ENCODE measurements at places on chromosomes 4 and X.

- no peak for DNase-seq
These were observed 35.2 kb downstream of the PDS5A start for GRCh38 chr4:39942507-39942906.

- no peak for DNase-seq
These were observed 23.5 kb upstream of the SOWAHD start for GRCh38 chrX:119734897-119735339.

- DNase-seq: no peak
These were observed 5.2 kb upstream of the F11 start for GRCh38 chr4:186260504-186261448.

- no peak for DNase-seq
These were observed at the start of gene ITIH6 for GRCh38 chrX:54798137-54798536. Gene ITIH6 (minus strand): TSS chrX:54798255. CDS start chrX:54798210, 45 bp downstream.

- no peak for DNase-seq
These were observed 156.7 kb downstream of the TENT5D start for GRCh38 chrX:80576806-80577533.

DNA sequence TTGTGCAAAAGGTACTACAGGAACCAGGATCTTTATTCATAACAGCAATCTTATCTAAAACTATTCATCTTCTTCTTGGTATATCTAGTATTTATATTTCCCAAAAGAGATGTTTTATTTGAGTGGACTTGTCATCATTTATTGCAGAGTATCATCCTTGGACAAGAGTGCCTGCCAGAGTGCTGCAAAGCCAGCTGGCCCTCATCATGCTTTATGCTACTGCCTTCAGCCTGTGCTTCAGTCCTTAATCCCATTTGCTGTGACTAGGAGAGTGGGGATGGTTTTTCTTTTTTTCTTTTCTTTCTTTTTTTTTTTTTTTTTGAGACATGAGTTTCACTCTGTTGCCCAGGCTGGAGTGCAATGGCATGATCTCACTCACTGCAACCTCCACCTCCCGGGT is 33.5 kb upstream of the ELF2 start:
- no peak for DNase-seq

DNA sequence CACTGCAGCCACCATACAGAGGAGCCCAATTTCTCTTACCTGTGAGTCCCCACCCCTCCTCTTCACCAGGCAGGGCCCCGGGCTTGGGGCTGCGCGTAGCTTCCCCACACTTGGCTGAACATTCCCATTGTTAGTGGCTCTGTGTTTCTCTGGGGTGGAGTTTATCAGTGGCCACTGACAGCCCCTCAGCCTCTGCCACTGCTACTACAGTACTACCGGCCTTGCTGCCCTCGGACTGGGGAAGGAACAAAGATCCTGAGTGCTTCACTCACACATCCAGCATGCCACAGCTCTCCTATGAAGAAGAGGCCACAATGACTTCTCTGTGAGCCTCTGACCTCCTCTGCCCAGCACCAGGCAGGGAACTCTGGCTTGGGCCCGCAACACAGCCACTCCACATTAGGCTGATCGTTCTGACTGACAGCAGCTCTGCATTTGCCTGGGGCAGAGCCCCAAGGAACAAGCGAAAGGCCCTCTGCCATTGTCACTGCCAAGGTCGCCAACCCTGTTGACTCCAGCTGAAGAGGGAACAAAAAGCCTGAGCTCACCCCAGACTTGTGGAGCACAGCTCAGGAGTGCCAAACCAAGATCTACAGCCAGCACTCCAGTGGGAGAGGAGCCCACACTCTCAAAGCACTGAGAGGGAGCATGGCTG is 24.0 kb downstream of the ABCB7 start:
- no peak for DNase-seq

GRCh38 chr4:62344915-62345314 is 1144.8 kb downstream of the ADGRL3 start:
- DNase-seq: no peak

DNA sequence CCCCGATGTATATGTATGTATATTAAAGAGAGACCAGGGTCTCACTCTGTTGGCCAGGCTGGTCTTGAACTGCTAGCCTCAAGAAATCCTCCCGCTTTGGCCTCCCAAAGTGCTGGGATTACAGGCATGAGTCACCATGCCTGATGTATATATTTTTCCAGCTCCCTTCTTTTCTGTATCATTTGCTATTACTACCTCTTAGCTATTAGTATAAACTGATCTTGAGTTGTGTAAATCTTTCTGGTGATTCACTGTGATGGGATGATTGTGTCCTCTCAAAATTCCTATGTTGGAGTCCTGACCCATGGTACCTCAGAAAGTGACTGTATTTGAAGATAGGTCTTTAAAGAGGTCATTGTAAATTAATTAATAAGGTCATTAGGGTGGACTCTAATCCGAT is 53.1 kb downstream of the HPRT1 start:
- DNase-seq: no peak

DNA sequence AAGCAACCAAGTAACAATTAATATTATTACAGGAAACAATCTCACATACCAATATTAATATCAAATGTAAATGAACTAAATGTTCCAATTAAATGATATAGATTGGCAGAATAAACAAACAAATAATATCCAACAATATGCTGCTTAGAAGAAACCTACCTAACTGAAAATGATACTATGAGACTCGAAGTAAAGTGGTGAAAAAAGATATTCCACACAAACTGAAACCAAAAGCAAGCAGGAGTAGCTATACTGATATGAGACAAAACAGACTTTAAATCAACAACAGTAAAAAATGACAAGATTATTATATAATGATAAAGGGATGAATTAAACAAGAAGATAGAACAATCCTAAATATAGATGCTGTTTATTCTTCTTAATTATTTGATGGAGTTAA is 140.1 kb downstream of the SPANXN4 start:
- DNase-seq: no peak

Measured in SK-N-MC (cell line).